ENCODE measurements at places on chromosomes 7 and 10.

DNA sequence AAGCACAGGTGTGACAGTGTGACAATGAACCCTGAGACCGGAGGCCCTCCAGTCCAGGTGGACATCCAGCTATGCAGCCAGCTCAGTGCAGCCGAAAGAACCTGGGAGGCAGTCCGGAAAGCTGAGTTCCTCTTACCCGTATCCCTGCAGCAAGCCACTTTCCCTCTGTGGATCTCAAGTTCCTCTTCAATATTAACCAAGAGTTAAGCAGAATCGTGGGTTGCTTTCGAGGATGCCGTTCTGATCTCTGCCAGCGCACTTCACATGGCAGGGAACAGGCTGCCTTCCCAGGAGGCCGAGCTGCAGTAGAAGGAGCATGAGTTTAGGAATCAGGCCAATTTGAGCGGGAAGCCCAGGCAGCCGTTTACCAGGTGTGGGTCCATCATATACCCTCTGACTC lies 591.6 kb downstream of the SDK1 start:
- no peak for DNase-seq

- peak; percentile 49 for DNase-seq
These were observed 1.4 kb downstream of the GARS1 start for GRCh38 chr7:30596014-30596641.

DNA sequence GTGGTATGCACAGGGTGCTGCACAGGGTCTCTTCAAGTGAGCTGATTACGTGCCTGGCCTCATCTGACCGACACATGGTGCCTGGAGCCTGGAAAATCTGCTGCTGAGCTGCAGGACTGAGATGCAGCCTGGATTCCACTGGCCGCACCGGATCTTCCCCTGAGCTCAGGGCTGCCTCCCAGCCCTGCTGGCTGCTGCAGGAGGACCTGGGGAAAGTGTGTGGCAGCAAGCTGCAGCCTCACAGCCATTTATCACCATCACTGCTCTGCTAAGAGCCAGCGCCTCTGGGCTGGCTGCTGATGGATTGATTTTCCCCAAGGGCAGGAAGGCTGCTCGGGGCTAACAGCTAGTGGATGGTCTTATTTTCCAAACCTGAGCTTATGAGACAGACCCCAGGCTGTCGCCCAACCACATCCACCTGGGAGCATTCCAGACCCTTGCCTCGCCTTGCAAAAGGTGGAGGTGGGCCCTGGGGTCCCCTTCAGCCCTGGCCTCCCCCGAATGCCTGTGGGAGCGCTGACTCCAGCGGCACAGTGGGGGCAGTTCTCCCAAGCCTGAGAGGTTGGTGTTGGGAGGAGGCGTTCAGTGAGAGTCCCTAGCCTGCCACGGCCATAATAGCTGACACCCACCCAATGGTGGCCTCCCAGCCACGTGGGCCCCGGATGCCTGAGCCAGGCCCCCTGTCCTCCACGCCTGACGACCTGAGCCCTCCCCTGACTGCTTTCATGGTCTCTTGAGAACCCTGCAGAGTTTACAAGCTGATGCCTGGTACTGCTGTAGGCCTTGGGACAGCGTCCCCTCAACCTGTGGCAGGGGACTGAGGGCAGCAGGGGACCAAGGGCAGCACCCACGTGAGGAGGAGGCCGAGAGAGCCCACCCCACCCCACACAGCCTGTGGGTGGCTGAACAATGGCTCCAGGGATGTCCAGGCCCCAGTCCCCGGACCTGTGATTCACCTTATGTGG lies 38.2 kb downstream of the STK32C start:
- DNase-seq = no peak

- no peak for DNase-seq
These were observed 15.6 kb downstream of the CHAT start for GRCh38 chr10:49629431-49629881.

DNA sequence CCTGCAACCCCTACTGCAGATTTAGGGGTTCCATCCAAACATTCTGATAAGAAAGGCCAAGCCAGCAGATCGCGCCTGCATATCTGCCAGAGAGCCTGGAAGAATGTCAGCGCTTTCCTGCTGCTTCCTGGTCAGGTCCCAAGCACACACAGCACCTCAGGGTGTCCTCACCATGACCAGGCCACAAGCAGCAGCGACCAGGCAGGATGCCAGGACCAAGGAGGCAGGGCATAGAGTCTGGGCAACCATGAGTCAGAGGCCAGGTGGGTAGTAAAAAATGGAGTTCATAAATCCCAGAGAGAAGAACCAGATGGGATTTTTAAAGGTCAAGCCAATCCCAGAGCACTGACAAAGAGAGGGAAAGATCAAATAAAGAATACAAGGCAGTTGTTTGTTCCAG lies 5.5 kb upstream of the FAM131B start:
- peak; percentile 22 for DNase-seq

- no peak for DNase-seq
These were observed 120.5 kb upstream of the NRBF2 start for GRCh38 chr10:63012623-63013022.

DNA sequence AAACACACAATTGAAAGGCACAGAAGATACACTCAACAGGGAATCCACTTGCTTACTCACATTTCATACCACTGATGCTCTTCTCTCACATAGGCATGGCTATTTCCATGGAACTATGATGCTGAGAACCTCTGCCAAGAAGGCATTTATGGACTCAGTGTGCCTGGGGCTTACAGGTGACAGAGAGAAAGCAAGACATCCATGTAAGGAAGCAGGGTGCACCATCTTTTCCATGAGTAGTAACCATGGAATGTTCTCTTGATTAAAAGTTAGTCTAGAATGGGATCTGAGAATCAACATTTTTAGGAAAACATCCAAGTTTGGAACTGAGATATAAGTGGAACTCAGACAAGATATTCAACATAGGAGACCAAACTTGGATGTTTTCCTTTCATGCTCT lies 52.5 kb upstream of the MACC1 start:
- no peak for DNase-seq

GRCh38 chr7:22417841-22418240 lies 60.9 kb upstream of the RAPGEF5 start:
- no peak for DNase-seq
